ENCODE measurements at places on chromosomes 12 and 14.
A peak's percentile ranks its signal among the peaks of the same experiment; 100 is the strongest.

DNA sequence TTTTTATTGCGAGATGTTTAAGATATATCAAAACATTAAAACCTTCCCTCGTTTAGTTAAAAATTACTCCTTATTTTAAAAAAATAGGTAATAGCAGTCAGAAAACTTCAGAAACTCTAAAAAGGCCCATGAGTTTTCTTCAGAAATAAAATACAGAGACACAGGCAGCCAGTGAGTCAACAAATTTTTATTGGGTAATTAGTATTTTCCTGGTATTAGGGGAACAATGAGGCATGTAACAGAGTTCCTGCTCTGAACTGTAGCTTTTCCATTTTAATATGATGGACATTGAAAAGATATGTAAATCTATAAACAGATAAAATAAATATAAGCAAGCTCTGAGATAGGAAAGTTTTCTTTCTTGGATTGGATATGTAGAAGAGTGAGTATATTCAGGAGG, 399 bp upstream of the ZNF705A start:
- no peaks in the 10 kb centered on the region for H3K4me1 ChIP-seq
- no peaks in the 10 kb centered on the region for H3K36me3 ChIP-seq
- H3K27me3 ChIP-seq: no peaks in the 10 kb centered on the region
- no peak for DNase-seq

DNA sequence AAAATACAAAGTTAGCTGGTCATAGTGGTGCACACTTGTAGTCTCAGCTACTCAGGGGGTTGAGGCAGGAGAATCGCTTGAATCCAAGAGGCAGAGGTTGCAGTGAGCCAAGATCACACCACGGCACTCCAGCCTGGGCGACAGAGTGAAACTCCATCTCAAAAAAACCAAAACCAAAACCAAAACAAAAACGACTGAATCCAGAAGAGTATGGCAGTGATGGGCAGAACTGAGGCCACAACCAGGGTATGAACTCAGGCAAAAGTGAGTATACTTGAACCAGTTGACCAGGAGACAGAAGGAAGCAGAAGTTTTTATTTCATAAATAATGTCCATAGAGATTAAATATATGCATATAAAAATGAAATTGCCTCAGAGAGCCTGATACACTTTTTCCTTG, 620.0 kb upstream of the SEL1L start:
- no peaks in the 10 kb centered on the region for H3K4me1 ChIP-seq
- H3K4me3 ChIP-seq: no peak overlapping the region
- DNase-seq: no peak
- H3K27me3 ChIP-seq: no peaks in the 10 kb centered on the region
- H3K27ac ChIP-seq: no peak overlapping the region
- no peaks in the 10 kb centered on the region for H3K36me3 ChIP-seq

DNA sequence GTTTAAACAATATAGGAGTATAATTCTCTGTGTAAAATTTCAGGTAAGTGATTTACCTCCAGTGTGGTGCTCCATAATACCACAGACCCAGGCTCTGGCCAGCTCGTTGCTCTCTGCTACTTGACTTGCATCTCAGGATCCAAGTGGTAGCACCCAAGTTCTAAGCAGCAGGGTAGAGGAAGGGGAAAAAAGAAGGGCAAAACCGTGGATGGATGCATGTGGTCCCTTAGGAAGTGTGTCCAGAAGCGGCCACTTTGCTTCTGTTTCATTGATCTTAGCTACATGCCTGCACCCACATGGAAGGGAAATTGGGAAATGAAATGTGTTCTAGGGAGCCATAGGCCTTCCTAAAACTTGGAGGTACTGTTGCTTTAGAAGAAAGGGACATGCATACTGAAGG, 48.6 kb upstream of the HMGA2 start:
- H3K4me3 ChIP-seq: no peak overlapping the region
- no peak overlapping the region for H3K27ac ChIP-seq
- no peak for DNase-seq
- H3K36me3 ChIP-seq: no peaks in the 10 kb centered on the region
- H3K4me1 ChIP-seq: no peaks in the 10 kb centered on the region
- H3K27me3 ChIP-seq: peaks cover 25% of the 10 kb centered on the region

- no peak for DNase-seq
- H3K4me1 ChIP-seq: peaks cover 12% of the 10 kb centered on the region
- H3K36me3 ChIP-seq: no peaks in the 10 kb centered on the region
- no peaks in the 10 kb centered on the region for H3K27me3 ChIP-seq
- H3K27ac ChIP-seq: no peak overlapping the region
- no peak overlapping the region for H3K4me3 ChIP-seq
Measured at GRCh38 chr14:54589076-54589475, 22.1 kb downstream of the SAMD4A start.

DNA sequence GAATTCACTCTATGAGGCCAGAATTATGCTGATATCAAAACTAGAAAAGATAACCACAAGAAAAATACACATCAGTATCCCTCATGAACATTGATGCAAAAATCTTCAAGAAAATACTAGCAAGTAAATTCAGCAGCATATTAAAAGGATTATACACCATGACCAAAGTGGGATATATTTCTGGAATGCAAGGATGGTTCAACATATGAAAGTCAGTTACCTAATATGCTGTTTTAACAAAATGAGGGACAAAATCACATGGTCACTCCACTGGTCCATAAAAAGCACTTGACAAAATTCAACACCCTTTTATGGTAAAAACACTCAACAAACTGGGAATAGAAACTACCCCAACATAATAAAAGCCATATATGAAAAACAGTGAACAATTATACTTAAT, 40.3 kb downstream of the TECPR2 start:
- DNase-seq: no peak
- no peaks in the 10 kb centered on the region for H3K4me1 ChIP-seq
- H3K4me3 ChIP-seq: no peak overlapping the region
- no peak overlapping the region for H3K27ac ChIP-seq

GRCh38 chr14:104897330-104898194, 27.1 kb upstream of the PLD4 start:
- H3K27ac ChIP-seq: no peak overlapping the region
- peaks cover 19% of the 10 kb centered on the region for H3K4me1 ChIP-seq
- peak; percentile 67 for DNase-seq

- H3K4me3 ChIP-seq: no peak overlapping the region
- no peak overlapping the region for H3K27ac ChIP-seq
- no peaks in the 10 kb centered on the region for H3K27me3 ChIP-seq
- DNase-seq: no peak
- H3K4me1 ChIP-seq: no peaks in the 10 kb centered on the region
- H3K36me3 ChIP-seq: no peaks in the 10 kb centered on the region
Measured at GRCh38 chr14:94572637-94573303, 8.5 kb upstream of the SERPINA5 start.

DNA sequence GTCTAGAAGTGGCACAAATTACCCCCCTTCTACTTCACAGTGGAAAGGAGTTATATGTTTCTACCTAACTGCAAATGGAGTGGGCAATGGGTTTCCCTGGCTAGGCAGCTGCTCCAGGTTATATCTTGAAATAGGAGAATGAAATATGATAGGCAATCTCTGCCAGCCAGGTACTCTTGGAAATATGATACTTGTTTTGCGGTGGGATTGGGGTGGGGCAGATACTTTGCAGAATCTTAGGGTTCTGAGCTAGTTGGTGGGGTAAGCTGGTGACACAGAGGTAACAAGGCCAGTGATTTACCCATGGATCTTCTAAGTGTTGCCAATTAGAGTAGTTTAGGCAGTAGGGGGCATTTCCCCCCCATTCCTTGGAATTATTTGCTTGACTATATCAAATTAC, 140.1 kb downstream of the ATP23 start:
- no peak overlapping the region for H3K27ac ChIP-seq
- H3K4me3 ChIP-seq: no peak overlapping the region
- no peak for DNase-seq
- no peaks in the 10 kb centered on the region for H3K27me3 ChIP-seq
- no peaks in the 10 kb centered on the region for H3K36me3 ChIP-seq

DNA sequence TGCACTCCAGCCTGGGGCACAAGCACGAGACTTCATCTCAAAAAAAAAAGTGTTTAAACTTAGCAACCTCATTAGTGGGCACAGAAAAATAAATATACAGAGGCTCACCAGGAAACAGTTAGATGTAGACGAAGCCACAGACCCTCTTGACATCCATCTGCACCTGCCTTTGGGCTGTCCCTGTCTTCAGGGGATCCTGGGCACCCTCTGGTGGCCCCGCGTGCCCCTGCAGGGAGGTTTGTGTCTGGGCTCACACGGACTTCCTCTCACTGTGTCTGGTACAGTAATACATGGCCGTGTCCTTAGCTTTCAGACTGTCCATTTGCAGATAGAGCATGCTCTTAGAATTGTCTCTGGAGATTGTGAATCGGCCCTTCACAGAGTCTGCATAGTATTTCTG, 916.5 kb downstream of the TMEM121 start:
- no peak overlapping the region for H3K4me3 ChIP-seq
- H3K4me1 ChIP-seq: no peaks in the 10 kb centered on the region
- no peak overlapping the region for H3K27ac ChIP-seq
- DNase-seq: no peak

DNA sequence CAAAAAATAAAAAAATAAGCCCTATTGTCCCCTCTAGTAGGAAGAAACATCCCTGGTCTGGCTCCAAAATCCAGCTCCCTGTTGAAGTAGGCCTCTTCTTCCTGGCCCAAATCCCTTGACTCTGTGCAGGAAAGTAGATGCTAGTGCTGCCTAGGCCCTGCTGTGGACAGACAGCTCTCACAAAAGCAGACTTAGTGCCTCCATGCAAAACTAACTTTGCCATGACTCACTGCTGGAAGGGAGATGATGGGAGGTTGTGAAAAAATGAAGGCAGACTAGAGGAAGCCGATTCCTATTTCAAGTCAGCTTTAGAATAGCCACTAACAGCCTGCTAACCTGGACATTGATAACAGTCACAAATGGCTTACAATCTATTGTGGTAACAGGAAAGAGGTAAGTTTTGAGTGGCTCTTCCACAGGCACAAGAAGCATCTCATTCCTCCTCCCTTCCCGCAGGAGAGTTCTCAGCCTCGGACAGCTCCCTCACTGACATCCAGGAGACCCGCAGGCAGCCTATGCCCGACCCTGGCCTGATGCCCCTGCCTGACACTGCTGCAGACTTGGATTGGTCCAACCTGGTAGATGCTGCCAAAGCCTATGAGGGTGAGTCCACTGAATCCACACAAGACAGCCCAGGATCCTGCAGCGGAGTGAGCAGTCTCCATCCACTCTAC, 198.9 kb upstream of the RGS6 start:
- no peak overlapping the region for H3K4me3 ChIP-seq
- DNase-seq: no peak
- peaks cover 79% of the 10 kb centered on the region for H3K36me3 ChIP-seq
- H3K27me3 ChIP-seq: no peaks in the 10 kb centered on the region
- H3K4me1 ChIP-seq: no peaks in the 10 kb centered on the region

GRCh38 chr12:25200703-25201102, 5.7 kb downstream of the ETFRF1 start:
- H3K27me3 ChIP-seq: no peaks in the 10 kb centered on the region
- peaks cover 10% of the 10 kb centered on the region for H3K4me1 ChIP-seq
- no peak overlapping the region for H3K27ac ChIP-seq
- no peak overlapping the region for H3K4me3 ChIP-seq
- no peak for DNase-seq
- H3K36me3 ChIP-seq: peaks cover 6% of the 10 kb centered on the region

GRCh38 chr14:53538316-53538881, 385.3 kb upstream of the DDHD1 start:
- H3K27me3 ChIP-seq: no peaks in the 10 kb centered on the region
- H3K4me3 ChIP-seq: no peak overlapping the region

DNA sequence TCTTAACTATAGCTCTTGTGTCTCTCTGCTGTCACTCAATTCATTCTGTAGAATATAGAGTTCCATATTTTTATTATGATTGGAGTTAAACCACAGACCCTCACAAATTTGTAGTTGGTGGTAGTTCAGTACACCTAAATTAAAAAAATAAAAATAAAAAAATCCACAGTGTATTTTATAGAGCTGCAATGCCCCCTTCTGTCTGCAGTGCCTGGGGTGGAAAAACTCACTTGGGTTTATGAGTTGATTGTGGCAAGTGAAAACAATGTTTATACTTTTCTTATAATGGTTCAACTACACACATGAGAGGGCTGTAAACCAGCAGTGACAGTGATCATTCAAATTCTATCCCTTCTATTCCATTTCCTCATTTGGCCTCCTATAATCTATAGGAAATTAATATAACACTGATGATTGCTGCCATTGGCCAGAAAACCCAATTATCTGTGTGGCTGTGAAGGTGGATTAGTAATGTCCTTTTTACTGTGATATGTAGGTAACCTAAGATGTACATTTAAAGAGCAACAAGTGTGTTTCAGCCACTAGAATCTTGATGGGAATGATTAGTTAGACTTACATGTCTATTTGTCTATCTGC, 166.9 kb upstream of the LRIG3 start:
- no peaks in the 10 kb centered on the region for H3K27me3 ChIP-seq
- H3K36me3 ChIP-seq: no peaks in the 10 kb centered on the region
- no peak overlapping the region for H3K4me3 ChIP-seq

- H3K36me3 ChIP-seq: no peaks in the 10 kb centered on the region
- H3K27me3 ChIP-seq: no peaks in the 10 kb centered on the region
- no peak overlapping the region for H3K4me3 ChIP-seq
- peaks cover 7% of the 10 kb centered on the region for H3K4me1 ChIP-seq
- no peak for DNase-seq
Measured at GRCh38 chr12:89678225-89678624, 30.4 kb downstream of the ATP2B1 start.

GRCh38 chr12:100508751-100509150, 35.1 kb downstream of the NR1H4 start:
- no peaks in the 10 kb centered on the region for H3K27me3 ChIP-seq
- H3K27ac ChIP-seq: no peak overlapping the region
- no peaks in the 10 kb centered on the region for H3K4me1 ChIP-seq
- H3K4me3 ChIP-seq: no peak overlapping the region
- no peaks in the 10 kb centered on the region for H3K36me3 ChIP-seq

GRCh38 chr12:101690544-101691098, 6.8 kb upstream of the CHPT1 start:
- no peak for DNase-seq
- H3K27ac ChIP-seq: no peak overlapping the region
- no peaks in the 10 kb centered on the region for H3K27me3 ChIP-seq
- H3K4me1 ChIP-seq: no peaks in the 10 kb centered on the region

GRCh38 chr14:39228509-39229221, 5.0 kb upstream of the MIA2 start:
- H3K27ac ChIP-seq: no peak overlapping the region
- no peaks in the 10 kb centered on the region for H3K27me3 ChIP-seq
- no peaks in the 10 kb centered on the region for H3K4me1 ChIP-seq
- H3K4me3 ChIP-seq: no peak overlapping the region
- no peak for DNase-seq

- no peaks in the 10 kb centered on the region for H3K36me3 ChIP-seq
- no peaks in the 10 kb centered on the region for H3K27me3 ChIP-seq
- H3K4me3 ChIP-seq: no peak overlapping the region
- no peak overlapping the region for H3K27ac ChIP-seq
- DNase-seq: no peak
Measured at GRCh38 chr12:93745286-93745685, 68.1 kb downstream of the CRADD start.

- no peaks in the 10 kb centered on the region for H3K4me1 ChIP-seq
- H3K4me3 ChIP-seq: no peak overlapping the region
- H3K36me3 ChIP-seq: no peaks in the 10 kb centered on the region
- DNase-seq: no peak
- no peak overlapping the region for H3K27ac ChIP-seq
- no peaks in the 10 kb centered on the region for H3K27me3 ChIP-seq
Measured at GRCh38 chr14:62017651-62018230, 255.5 kb downstream of the SNAPC1 start.
